Retina (tissue), 1 donor: ENCODE measurements at places on chromosomes 5 and 9.

- DNase-seq = no peak
Measured at GRCh38 chr5:112002376-112002775, 245.4 kb upstream of the NREP start.

GRCh38 chr5:179595916-179596315 lies 27.6 kb downstream of the HNRNPH1 start:
- DNase-seq = no peak

GRCh38 chr9:136626740-136627642 lies 35.7 kb upstream of the EGFL7 start:
- DNase-seq = no peak

GRCh38 chr9:71768388-71769174 lies at the start of gene CEMIP2:
Gene CEMIP2, minus strand, starts transcription at chr9:71768513. Its CDS starts 18,140 bp downstream, at chr9:71750373.
- peak; percentile 96 for DNase-seq

DNA sequence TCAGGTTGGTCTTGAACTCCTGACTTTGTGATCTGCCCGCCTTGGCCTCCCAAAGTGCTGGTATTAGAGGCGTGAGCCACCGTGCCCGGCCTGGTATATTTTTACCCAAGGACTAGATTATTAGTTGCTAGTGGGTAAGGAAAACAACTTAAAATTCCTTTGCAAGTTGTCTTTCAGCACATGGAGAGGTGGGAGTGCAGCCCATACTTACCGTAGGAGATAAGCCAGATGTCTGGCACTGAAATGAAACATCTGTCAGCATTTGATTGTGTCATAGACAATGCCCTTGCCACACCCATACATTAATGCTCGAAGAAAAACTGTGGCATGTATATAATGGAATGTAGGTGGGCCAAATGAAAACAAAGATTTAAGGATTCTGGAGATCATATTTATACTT lies 36.6 kb upstream of the ANKH start:
- no peak for DNase-seq

DNA sequence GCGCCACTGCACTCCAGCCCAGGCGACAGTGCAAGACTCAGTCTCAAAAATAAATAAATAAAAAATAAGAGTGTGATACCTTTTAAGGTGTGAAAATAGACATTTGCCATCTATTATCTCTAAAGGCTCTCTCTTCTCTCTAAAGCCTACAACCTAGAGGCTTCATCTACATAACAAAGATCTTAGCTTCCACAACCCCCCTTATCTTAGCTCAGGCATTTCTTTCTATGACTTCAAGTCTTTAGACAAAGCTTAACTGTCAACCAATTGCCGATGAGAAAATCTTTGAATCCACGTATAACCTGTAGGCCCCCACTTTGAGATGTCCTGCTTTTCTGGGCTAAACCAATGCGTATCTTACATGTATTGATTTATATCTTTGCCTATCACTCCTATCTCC lies 64.9 kb upstream of the ADAMTS19 start:
- DNase-seq = no peak

GRCh38 chr5:144503123-144503522 lies 332.4 kb downstream of the KCTD16 start:
- DNase-seq = no peak

GRCh38 chr9:121700832-121701419 lies 49.5 kb downstream of the DAB2IP start:
- peak; percentile 76 for DNase-seq

DNA sequence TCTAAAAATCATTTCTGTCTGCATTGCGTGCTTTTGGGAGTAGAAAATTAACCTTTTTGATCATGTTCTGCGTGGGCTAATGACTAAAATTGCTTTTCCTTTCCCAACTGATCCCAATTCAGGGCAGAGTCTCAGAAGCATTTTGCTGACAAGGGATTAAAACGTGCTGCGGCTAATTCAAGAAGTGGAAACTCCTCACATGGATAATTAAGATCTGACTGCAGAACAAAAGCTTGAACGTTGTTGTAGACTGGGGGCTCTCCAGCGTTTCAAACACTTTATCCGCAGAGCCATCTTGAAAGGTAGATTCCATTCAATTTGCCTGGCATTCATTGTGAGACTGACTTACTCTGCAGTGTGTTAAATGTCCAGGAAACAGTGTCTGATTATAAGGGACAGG lies 485.3 kb upstream of the DMAC1 start:
- DNase-seq = peak; percentile 18

- DNase-seq = no peak
Measured at GRCh38 chr9:3906437-3907213, 380.8 kb upstream of the RFX3 start.

GRCh38 chr5:166963596-166963995 lies 1327.8 kb upstream of the WWC1 start:
- no peak for DNase-seq

GRCh38 chr5:104628911-104629310 lies 1066.3 kb upstream of the NUDT12 start:
- DNase-seq = no peak

GRCh38 chr5:36108758-36109460 lies 42.2 kb upstream of the UGT3A2 start:
- no peak for DNase-seq
